KBM-7 (cell line): ENCODE measurements at places on chromosomes 2 and 18.

GRCh38 chr2:196808083-196808665 lies 981 bp downstream of the C2orf66 start:
- DNase-seq = no peak

GRCh38 chr18:12287684-12288402 lies 20.2 kb upstream of the TUBB6 start:
- DNase-seq = no peak

- no peak for DNase-seq
Measured at GRCh38 chr2:212911011-212911410, 240.4 kb downstream of the IKZF2 start.

- no peak for DNase-seq
Measured at GRCh38 chr2:237364655-237365054, 49.3 kb downstream of the COL6A3 start.

DNA sequence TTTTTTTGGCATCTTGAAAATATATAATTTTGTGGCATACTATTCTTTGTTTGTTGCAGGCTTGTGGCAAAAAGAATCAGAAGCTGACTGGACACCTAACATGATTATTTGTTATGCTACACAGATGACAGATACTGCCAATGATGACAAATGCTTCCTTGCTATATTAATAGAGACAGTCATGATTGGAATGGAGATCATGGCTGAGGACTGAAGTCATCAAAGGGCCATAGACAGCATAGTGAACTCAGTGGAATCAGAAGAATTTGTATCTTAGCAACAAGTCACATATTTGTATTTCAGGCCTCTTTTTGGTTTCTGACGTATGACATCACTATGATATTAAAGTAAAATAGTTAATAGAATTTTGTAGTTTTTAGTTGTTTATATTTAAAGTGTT lies 1003.8 kb upstream of the DDX18 start:
- no peak for DNase-seq

DNA sequence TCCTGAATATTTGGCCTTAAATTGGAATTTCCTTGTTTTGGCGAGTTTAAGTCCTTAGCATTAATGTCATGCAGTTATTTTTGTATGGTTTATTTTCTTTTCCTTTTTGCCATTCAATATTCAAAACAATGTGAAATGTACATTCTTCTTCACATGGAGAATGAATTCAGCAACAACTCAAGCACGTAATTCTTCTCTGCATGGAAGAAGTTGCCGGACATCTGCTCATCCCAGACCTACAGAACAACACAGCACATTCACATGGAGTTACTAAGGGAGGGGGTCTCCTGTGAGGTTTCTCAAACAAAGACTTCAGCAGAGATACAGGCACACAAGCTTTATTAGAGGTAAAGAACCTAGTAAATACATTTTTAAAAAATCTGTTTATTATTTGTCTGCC lies 236.8 kb downstream of the SATB2 start:
- DNase-seq = no peak

DNA sequence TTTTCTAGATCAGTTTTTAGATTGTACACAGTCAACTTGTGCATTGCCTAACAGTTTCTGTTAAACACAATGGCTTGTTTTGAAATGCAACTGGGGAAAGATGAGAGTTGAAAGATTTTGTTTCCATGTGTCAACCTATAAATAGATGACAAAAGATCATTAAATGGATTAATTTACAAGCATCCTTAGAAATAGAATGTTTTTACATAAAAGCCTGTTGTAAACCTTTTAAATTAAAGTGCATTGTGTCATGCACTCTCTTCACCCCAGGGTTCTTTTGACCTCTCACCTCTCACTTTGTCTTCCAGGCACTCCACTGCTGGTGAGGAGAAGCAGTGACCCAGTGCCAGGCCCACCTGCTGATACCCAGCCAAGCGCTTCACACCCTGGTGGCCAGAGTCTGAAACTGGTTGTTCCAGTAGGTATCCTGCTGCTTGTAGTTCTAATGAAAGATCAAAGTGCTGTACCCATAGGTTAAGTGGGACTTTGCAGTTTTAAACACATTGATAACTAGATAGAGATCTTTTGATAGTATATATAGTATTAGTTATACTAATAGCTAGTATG lies 502.1 kb downstream of the PARD3B start:
- no peak for DNase-seq

GRCh38 chr18:49226243-49227000 lies 234.0 kb downstream of the DYM start:
- no peak for DNase-seq

DNA sequence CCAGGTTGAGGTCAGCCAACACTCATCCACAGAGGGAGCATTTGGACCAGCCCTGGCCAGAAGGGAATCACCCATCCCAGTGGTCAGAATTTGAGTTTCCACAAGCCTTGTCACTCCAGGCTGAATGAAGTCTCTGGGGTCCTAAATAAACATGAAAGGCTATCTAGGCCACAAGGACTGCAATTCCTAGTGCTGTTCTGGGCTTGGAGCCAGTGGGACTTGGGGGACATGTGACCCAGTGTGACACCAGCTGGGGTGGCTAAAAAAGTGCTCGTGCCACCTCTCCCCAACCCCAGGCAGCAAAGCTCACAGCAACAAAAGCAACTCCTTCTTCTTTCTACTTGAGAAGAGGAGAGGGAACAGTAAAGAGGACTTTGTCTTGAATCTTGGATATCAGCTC lies 91.7 kb downstream of the MDH1 start:
- DNase-seq = no peak

- no peak for DNase-seq
Measured at GRCh38 chr2:95323347-95324155, 26.4 kb downstream of the KCNIP3 start.

- DNase-seq = no peak
Measured at GRCh38 chr2:164979113-164979512, 23.8 kb upstream of the SLC38A11 start.

DNA sequence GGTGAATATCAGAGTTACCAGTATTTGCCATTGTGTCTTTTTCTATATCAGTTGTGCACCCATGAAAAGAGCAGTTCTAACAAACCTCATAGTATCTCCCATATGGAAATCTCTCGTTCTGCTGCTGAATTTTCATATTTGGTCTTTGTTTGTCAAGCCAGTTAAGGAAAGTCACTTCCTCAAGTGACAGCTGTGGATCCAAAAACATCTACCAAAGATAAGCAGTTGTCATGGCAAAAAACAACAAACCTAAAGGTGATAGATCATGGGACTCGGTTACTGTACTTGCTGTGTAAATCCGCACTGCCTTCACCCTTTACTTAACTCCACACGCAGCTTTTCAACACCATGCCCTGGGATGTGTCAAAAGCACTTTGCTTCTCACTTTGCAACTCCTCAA lies 17.3 kb downstream of the BMP10 start:
- no peak for DNase-seq

DNA sequence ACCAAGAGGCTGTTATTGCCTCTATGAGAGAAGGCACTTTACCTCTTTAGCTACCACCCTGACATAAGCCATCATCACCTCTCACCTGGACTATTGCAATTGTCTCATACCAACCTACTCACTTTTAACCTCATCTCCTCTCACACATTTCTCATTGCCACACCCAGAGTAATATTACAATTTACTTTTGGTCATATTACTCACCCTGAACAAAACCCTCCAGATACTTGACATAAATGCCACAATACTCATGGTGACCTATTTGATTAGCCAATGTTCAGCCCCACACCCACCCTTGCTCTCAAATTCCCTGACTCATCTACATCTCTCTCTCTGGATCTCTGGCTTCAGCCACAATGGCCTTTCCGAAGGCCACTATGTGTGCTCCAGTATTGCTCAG lies 90.9 kb upstream of the CDH7 start:
- no peak for DNase-seq

DNA sequence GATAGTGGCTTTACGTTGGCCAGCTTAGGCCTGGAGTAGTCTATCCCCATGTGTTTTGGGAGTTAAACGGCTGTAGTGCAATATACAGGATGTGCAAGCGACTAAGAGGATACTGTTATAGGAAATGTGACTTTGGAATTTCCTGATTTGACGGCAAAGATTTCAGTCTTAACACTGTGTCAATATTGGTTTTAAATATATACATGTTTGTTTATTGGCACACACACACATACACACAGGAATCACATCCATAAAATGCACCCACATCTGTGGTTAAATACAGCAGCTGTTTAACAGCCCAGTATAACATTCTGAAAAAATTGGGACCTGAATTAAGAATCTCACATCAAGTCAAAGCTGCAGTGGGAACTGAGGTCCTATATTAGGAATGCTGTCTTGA lies 347.1 kb downstream of the TXNL1 start:
- DNase-seq = no peak

GRCh38 chr18:44195394-44196140 lies 485.1 kb upstream of the SETBP1 start:
- no peak for DNase-seq

- DNase-seq = peak; percentile 55
Measured at GRCh38 chr2:229780856-229781773, 66.8 kb upstream of the DNER start.

DNA sequence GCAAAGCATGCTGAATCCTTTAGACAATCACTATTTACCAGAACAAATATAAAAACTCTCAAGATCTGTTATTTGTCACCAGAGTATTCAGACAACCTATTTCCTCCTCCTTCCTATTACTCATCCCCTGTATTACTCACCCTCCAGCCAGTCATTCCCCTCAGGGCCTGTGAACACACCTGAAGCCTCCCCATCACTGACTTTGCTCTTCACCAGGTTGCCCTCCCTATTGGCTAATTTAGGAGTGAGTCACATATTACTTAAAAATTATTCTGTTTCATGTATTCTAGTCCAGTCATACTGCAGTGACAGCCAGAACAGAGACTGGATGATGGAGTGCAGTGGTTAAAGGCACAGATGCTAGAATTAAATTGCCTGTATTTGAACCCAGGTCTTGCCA lies 3.7 kb upstream of the ATG16L1 start:
- DNase-seq = no peak

- DNase-seq = no peak
Measured at GRCh38 chr2:1004398-1004797, 53.7 kb downstream of the SNTG2 start.

- DNase-seq = no peak
Measured at GRCh38 chr2:119795309-119796303, 35.9 kb downstream of the PTPN4 start.

DNA sequence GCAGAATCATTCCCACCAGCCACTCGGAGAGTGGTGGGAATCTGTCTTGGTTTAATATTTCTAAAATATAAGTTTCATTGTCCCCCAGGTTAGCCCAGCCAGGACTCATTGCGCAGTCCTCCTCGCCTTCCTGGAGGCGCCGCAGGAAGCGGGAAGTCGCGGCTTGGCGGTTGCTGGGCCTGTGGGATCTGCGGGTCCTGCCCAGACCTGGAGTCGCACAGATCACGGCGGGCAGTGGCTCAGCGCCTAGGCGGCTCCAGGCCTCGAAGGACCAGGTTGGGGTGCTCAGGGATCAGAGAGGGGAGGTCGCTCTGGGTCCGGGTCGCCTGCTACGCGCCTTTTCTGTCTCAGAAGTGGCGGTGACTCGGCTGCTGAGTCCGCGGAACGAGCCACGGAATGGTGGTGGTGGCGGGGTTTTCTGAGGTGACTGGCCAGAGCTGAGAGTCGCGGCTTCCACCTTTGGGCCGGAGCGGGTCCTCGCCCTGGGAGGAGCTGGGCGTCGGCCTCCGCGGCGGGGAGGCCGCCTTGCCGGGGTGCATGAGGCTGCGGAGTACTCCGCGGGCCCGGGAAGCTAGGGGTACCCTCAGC lies 2.6 kb downstream of the HOXD3 start:
- no peak for DNase-seq

DNA sequence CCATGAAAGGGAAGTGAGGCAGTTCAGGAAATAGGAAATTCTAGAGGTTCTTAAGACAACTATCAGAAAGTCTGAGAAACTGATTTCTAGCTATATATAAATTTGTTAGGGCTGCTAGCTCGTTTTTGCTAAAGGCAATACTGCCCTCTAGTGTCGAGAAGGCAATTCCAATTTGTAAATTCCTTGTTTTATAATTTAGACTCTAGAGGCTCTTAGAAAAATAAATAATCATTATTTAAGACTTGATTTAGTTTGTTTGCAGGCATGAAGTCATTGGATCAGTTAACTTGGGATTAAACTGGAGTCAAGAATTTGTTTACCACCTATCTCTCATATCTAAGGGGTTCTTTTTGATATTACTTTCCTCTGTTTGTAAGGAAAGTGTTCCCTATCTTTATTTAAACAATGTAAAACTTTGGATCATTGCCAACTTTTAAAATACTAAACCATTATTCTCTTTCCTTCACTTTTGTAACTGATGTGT lies 66.2 kb downstream of the ACVR2A start:
- DNase-seq = peak; percentile 72

DNA sequence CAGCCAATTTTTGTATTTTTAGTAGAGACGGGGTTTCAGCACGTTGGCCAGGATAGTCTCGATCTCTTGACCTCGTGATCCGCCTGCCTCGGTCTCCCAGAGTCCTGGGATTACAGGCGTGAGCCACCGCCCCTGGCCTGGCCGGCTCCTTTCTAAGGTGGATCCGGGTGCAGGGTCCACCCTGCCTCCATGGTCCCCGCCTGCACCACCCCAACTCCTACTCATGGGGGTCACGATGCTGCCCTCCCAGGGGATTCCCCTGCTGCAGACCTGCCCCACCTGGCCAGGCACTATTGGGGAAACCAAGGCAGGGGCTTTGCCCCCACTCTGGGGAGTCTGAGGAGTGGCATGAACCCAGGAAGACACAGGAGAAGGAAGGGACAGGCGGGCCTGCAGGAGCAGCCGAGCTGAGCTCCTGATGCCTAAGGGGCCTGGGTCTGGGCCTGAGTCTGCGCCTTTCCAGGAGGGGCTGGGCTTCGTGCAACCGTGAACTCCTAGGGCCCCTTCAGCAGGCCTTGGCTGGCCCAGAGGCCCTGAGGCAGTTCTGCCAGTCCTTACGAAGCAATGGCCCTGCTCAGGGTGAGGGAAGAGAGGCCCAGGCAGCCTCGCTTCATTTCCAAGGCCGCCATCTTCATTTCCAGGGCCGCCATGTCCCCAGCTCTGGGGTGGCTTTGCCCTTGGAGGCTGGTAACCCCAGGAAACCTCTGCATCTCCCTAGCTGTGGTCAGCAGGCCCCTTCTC lies 67.2 kb upstream of the SMAD7 start:
- no peak for DNase-seq

- DNase-seq = no peak
Measured at GRCh38 chr2:122507261-122507660, 751.8 kb downstream of the TSN start.

DNA sequence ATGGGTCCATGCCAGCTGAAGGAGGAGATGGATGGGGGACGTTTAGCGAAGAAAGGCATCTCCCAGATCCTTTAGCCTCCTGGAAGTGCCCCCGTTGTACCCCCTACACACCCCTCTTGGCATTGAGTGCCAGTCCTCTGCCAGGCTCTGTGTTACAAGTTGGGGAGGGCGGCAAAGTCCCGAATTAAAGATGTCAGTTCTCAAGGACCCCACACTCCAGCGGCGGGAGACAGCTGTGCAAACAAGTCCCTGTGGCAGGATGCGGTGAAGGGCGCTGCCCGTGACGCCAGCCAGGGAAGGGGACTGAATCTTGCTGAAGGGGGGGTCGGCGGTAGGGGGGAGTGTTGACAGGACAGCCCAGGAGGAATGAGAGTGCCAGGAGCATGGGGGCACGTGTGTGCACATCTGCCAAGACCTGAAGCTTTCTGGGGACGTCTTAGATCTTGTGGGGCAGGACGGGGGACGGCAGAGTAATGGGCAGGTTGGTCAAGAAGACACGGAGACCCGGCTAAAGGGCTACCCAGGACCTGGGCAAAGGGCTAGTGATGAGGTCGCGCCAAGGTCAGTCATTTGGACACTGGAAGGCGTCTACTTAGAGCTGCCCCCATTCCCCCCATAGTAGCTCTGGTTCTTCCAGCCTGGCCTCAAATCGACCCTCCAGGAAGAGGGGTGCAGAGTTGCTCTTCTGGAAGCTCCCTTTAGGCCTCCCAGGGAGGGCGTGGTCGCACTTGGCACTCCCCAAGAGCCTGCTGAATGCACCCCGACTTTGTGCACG lies 2.8 kb upstream of the CTDSP1 start:
- peak; percentile 82 for DNase-seq
